ENCODE measurements at places on chromosomes 7 and 10. TPM values are rescaled to one million over a fixed set of nuclear protein-coding genes. Genes with fewer than 3 reads are reported as not detected.

Gene PNPLA8
- 14.3 TPM for total RNA-seq

Gene ABCC2
- total RNA-seq = 201 TPM

Gene CLDN15
- total RNA-seq = 14.7 TPM

Gene ARHGEF35
- 0.28 TPM for total RNA-seq

Gene ATRNL1
- total RNA-seq = 0.30 TPM

Gene SLC29A4
- total RNA-seq = 10.0 TPM

Gene SFRP4
- 4.2 TPM for total RNA-seq

Gene ANXA8L1
- 85.5 TPM for total RNA-seq

Gene SGCE
- 50.4 TPM for total RNA-seq

Gene ZNF239
- 2.4 TPM for total RNA-seq

Gene MYPN
- total RNA-seq = 2.7 TPM

Gene CD36
- total RNA-seq = not detected

Gene ZPBP
- total RNA-seq = not detected

Gene GSTO2
- 1.4 TPM for total RNA-seq

Gene ZNRF2
- total RNA-seq = 6.3 TPM

Gene STAMBPL1
- 35.9 TPM for total RNA-seq

Gene SYT15
- total RNA-seq = 2.7 TPM

Gene EVX1
- 0.07 TPM for total RNA-seq

Gene NEBL
- 3.9 TPM for total RNA-seq

Gene SRRT
- 158 TPM for total RNA-seq

Gene SPAM1
- not detected for total RNA-seq

Gene KEL
- not detected for total RNA-seq

Gene UMAD1
- total RNA-seq = 11.7 TPM

Gene PKD2L1
- total RNA-seq = not detected

Gene KLF14
- total RNA-seq = not detected

Gene LRRD1
- total RNA-seq = not detected

Gene GJD4
- not detected for total RNA-seq

Gene LBX1
- not detected for total RNA-seq

Gene CYP2C19
- total RNA-seq = 0.02 TPM

Gene OR2A5
- not detected for total RNA-seq

Gene OR2A2
- total RNA-seq = not detected

Gene UBE3C
- total RNA-seq = 66.4 TPM

Gene PGAM2
- total RNA-seq = not detected

Gene WEE2
- total RNA-seq = not detected

Gene SUFU
- 6.5 TPM for total RNA-seq

Gene C10orf105
- not detected for total RNA-seq

Gene HMX3
- not detected for total RNA-seq

Gene TET1
- 0.46 TPM for total RNA-seq

Gene UFSP1
- 4.7 TPM for total RNA-seq

Gene ACTA2
- total RNA-seq = 17.2 TPM

Gene TAS2R41
- total RNA-seq = not detected

Gene SLC13A4
- not detected for total RNA-seq

Gene HOXA6
- total RNA-seq = 1.9 TPM

Gene CTAGE8
- total RNA-seq = 0.08 TPM

Gene LIPF
- total RNA-seq = not detected

Gene PAPSS2
- total RNA-seq = 24.9 TPM

Gene IFIT1
- total RNA-seq = 5.4 TPM

Gene ASZ1
- total RNA-seq = not detected

Gene FRMD4A
- 6.0 TPM for total RNA-seq

Gene NPC1L1
- total RNA-seq = 0.07 TPM

Gene CCDC7
- total RNA-seq = 0.68 TPM

Data from A549 treated with CpdA at 1 μM for 4 hours (cell line).